Amygdala (tissue), 56 donors: ENCODE measurements at places on chromosomes 13 and 19.

DNA sequence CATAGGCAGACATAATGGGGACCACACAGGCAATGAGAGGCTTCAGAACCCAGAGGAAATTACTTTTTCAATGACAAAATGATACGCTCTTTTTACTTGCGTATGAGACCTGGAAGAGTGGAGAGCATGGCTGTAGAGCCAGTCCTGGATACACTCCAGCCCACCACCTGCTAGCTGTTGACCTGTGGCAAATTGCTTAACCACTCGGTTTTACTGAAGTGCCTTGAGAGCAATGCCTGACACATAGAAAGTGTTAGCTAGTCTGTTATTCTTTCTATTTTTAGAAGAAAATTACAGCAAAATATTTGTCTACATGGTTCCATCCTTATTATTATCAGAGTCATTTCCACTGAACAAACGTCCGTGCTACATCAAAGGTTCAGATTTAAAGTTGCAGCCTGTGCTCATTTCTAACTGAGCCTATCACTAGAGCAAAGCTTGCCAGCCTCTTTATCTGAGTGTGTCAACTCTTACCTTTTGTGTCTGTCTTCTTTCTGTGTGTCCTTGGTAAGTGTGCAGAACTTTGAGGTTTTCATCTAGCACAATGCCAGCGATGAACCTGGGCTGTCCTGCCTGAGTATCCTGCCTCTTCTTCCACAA, 9.6 kb upstream of the GPR183 start:
- DNase-seq = no peak

DNA sequence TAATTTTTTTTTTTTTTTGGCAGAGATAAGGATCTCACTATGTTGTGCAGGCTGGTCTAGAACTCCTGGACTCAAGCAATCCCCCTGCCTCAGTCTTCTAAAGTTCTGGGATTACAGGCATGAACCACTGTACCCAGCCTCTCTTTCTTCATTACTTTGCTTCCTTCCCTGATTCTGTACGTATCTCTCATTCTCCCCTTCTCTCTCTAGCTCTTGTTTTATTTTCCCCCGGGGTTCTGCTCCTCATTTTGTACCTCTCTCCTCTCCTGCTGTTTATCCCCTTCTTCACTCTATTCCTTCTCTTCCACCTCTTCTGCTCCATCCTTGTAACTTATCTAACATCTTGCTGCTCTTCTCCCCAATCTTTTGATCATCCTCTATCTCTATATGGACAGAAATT, 46.5 kb downstream of the ZNF611 start:
- DNase-seq = no peak

DNA sequence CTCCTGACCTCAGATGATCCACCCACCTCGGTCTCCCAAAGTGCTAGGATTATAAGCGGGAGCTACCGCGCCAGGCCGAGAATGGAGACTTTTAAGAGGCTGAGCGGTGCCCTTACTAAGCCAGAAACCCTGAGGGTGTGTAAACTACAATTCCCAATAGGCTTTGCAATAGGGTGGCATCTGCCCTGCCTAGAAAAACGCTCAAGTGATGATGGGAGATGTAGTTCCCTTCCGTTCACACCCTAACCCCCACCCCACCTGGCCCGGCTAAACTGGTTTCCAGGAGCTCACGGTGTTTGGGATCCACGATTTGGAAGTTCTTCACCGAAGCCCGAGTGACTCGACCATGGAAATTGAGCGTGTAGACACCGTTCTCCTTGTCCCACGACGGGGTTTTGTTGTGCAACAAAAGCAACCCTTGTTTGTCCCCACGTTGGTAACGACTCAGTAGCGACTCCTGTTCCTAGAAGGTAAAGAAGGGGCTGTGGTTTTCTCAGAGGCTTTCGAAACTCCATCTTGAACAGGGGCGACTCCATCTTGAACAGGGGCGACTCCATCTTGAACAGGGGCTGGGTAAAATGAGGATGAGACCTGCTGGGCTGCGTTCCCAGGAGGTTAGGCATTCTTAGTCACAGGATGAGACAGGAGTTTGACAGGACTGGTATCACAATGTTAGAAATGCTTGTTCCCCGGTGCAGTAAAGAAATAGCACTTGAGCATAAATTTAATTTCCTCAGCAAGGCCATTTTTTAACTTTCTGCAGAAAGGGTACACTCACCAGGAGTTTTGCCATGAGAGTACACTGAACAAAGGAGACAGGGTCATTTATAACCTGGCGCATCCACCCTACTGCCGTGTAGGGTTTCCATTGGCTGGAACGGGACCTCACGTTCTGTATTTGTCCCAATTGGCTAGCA, 9.8 kb downstream of the PPP1R15A start:
- no peak for DNase-seq

GRCh38 chr19:3968556-3969434, 2.1 kb downstream of the DAPK3 start:
- DNase-seq = no peak

GRCh38 chr13:30679483-30680330, 55.6 kb upstream of the ALOX5AP start:
- DNase-seq = no peak

GRCh38 chr19:46232029-46232428, 2.5 kb downstream of the IGFL1 start:
- DNase-seq = no peak

- no peak for DNase-seq
Measured at GRCh38 chr13:65727070-65727469, 1503.1 kb downstream of the PCDH9 start.

GRCh38 chr13:98575904-98576199, 1.1 kb downstream of the STK24 start:
- DNase-seq = no peak

GRCh38 chr19:55321466-55322137, 3.5 kb downstream of the TMEM150B start:
- DNase-seq = no peak

DNA sequence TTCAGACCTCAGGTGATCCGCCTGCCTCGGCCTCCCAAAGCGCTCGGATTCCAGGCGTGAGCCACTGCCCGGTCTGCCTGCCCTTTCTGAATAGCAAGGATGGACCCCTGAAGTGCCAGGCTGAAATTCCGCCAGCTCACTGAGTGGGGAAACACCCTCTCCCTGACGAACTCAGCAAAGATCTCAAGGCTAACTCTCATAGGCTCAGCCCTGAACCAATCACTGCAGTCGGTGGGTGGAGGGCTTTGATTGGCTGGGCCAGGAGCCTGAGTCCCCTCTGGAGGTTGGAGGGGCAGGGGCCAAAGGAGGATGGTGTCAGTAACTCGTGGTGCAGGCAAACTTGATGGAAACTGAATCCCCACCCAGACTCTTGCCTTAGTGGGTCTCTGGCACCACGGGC, 11.2 kb upstream of the COMP start:
- DNase-seq = no peak

DNA sequence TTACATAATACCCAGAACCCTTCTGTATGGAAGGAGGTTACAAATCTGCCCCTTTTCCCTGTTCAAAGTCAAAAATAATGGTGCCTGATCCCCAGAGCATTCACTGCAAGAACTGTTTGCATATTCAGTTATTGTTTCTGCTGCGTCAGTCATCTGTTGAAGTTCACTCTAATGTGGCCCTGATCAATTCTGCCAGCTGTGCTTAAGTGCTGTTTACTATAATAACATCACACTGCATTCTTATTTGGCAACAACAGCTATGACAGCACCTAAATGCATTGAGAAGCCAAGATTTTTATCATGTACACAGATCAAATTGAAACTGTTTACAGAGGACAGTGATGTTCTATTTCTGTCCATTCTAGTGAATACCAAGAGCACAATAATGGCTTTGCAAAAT, 115.9 kb downstream of the DACH1 start:
- no peak for DNase-seq

GRCh38 chr13:42106998-42107397, 58.5 kb downstream of the DGKH start:
- no peak for DNase-seq

- DNase-seq = no peak
Measured at GRCh38 chr19:12784871-12785430, 6.3 kb upstream of the JUNB start.

- no peak for DNase-seq
Measured at GRCh38 chr13:95192998-95193397, 108.3 kb downstream of the ABCC4 start.

- DNase-seq = no peak
Measured at GRCh38 chr19:50051964-50052363, 26.2 kb downstream of the ZNF473 start.

DNA sequence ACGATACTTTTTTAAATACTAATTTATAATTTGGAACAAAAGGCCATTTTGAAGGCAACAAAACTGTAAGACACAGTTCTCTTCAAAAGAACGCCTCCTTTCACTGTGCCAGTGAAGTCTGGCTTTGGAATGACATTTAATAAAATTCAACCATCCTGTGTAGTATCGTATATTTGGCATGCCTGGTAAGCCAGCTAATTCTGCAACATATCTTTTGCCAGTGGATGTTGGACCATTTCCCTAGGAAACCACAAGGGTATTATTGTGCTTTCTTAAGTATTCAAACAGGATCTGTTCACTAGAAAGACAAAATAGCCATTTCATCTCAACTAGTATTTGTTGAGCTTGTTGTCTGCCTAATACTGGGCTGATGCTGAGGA, 111.6 kb downstream of the RGCC start:
- DNase-seq = no peak

DNA sequence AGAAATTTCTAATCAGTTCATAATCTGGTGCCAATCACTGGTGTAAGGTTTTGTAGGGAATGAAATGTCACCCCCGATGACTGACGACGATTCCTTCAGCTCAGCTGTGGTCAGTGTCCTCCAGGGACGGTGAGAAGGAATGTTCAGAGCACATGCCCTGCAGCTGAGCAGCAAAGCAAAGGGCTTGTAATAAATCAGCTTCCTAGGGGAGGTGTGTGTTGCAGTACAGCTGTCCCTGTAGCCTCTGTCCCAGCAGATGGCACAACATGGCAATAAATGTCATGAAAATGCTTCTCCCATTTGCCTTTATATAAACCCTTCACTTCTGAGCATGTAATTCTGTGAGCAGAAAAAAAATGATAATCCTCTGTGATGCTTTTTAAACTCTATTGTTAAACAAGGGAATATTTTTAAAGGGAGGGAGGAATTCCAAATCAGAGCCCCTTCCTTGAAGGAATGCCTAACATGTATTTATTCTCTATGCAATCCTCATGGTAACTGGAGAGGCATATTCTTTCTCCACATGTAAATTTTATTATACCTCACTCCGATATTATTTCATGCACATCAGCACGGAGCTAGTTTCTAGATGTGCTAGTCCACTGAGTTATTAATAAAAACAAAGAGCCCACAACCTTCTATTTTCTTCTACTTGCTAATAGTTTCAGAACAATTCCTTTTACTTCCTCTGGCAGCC, 102.5 kb downstream of the FAM216B start:
- DNase-seq = no peak

- no peak for DNase-seq
Measured at GRCh38 chr13:61187471-61187870, 228.2 kb downstream of the PCDH20 start.

GRCh38 chr13:92984151-92984550, 242.5 kb upstream of the GPC6 start:
- DNase-seq = no peak

DNA sequence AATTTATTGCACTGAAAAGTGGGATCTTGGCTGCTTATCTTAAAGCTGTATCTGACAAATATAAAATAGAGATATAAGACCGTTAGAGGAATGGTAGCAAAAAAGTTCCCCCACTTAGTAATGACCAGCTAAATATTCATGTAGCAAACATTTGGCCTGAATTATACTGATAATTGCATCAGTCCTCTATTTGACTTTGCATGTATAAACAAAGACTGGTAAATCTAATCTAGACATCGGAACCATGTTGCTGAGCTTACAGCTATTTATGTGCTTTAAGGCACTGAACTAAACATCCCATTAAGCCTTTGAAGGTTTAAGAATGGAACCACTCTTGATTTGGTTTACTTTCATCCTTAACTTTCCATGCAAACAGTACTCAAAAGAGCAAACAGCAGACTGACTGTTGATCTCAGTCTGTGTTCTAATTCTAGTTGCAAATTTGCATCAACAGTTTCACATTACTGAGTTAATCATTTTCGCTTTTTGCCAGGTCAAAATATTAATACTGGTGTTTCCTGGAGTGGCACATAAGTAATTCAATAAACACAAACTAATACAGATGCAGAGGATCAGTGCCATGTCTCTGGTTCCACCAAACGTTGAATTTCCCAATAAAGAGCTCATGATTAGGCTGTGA, 203.5 kb upstream of the HTR2A start:
- no peak for DNase-seq

DNA sequence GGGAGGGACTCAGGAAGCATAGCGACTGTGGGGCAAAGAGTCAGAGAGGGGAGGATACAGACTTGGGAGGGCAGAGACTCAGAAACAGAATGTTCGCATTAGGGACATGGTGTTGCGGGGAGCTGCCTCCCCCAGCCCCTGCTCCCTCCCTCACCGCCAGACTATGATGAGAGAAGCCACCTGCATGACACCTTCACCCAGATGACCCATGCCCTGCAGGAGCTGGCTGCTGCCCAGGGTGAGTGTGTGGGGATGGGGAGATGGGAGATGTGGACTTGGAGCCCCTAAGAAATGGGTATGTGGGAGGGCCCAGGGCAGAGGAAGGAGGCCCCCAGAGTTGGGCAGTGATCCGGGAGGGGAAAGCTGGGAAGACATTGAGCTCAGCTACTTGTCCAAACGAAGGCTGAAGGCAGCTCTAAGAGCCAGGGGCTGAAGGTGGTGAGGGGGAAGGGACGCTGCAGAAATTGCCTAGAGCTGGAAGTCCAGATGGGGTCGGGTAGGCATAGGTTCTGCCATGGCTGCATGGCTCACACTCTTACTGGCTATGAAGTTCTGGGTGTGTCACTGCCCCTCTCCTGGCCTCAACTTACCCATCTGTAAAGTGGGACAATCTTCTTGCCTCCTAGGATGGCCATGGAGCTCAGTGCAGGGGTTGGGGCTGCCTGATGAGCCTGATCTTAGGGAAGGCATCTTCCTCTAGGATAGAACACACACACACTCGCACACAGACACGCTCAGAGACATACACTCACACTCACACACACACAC, 1.4 kb downstream of the SPACA6 start:
- no peak for DNase-seq

- no peak for DNase-seq
Measured at GRCh38 chr19:1151917-1152587, 22.0 kb downstream of the SBNO2 start.

DNA sequence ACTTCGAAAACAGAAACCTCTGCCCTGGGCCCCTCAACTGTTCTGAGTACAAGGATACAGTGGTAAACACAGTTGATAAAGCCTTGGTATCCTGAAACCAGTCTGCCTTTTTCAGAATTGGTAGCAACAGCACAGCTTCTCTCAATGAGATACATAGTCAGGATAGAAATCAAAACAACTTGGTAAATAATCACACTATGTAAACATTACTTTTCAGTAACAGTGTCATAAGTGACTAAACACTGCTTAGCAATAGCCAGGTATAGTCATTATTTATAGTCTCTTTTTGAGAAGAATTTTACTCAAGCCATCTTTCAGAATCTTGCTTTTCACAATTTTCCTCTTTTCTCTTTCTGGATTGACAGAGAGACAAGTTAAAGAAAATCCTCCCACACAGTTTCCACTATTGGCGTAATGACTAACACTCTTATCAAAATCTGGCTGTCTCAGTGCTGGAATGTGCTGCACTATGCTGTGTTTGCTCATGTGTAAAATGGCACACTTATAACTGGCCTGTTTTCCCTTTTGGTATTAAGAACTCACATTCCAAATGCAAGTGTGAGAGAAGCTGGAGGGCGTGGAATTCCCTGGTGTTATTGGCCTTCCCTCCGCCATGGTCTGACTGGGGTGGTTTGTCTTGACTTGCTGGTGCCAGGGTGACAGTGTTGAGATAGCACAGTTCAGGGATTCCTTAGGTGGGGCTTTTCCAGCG, 368.8 kb downstream of the TDRD3 start:
- DNase-seq = no peak
